Activated CD8-positive, alpha-beta memory T cell treated with anti-CD3 and anti-CD28 coated beads for 48 hours (primary cell): ENCODE measurements at places on chromosomes 1 and 21.

DNA sequence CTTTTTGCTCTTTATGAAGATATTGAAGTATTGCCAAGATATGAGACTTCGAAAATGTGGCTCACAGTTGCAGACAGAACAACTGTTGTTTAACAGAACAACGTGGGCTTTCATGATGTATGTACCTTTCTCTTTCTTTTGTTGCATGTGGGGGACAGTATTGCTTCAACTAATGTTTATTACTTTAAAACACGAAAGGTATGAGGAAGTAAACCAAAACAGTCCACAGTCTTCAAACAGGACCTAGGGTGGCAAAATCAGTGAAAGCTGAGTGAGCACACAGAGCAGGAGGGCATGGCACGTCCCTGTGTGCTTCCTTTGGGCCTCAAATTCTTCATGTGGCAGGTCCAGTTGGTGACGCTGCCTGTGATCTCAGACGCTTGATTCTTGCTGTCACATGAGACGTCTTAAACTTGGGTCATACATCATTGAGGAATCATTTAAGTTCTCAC is 7.8 kb upstream of the CHAF1B start:
- DNase-seq, result no peak

DNA sequence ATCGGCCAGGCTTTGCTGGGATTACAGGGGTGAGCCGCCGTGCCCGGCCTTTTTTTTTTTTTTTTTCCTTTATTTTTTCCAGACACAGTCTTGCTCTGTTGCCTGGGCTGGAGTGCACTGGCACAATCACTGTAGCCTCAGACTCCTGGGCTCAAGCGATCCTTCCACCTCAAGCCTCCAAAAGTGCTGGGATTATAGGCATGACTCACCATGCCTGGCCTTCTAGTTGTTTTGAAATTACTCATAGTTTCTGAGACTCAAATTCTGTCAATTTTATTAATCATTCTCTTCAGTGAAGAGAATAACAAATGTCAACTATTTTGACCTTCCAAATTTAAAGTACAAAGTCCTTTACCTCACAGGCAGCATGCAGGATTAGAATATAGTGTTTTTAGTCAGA is 374.5 kb downstream of the PLA2G4A start:
- no peak for DNase-seq

GRCh38 chr1:27868932-27869718 is 3.2 kb upstream of the THEMIS2 start:
- no peak for DNase-seq

GRCh38 chr1:201825245-201825644 is 3.7 kb upstream of the IPO9 start:
- DNase-seq, result no peak

DNA sequence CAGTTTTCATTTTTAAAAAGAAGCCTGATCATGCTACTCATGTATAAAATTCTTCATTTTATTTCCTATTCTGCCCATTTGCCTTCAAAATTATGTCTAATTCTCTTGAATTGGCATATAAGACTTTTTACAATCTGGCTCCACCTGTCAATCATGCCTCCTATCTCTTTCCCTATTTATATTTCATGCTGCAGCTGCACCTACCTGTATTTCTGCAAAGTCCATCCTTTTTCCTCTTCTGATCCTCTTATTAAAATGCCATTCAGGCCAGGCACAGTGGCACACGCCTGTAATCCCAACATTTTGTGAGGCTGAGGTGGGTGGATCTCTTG is 30.6 kb upstream of the UAP1 start:
- DNase-seq, result no peak

DNA sequence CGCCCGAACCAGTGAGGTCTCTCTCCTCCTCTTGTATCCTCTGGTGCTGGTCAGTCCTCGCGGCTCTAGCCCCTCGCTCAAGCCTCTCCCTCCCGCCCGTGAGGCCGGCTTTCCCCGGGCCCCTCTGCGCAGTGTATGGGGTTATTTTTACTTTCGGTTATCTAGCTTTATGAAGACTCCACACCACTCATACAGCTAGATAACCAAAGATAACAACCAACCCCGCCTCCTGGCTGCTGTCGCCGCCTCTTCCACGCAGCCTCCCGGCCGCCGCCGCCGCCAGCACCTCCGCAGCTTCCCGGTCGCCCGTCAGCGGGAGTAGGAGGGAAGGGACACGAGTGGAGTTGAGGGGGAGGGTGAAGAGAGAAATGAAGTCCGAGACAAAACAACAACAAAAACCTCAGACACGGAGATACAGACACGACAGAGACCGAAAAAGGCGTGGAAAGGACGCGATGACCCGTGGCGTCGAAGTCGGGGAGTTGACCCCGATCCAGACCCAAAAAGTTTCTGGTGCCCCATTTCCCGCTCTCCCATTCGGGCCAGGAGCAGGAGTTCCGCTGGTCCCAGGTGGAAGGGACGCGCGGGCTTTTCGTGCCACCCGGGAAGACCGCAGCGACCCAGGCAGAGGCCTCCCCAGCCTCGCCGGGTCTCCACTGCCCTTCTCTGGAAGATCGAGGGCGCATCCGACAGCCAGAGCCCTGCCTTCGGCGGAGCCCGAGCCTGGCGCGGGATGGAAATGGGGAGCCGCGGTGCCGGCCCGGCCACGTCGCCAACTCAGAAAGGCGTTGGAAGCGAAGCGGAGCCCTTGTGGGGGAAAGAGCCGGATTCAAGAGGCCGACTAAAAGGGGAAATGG is 51.4 kb downstream of the RHBG start:
- DNase-seq, result no peak
